ENCODE measurements at places on chromosomes 3 and 15.

DNA sequence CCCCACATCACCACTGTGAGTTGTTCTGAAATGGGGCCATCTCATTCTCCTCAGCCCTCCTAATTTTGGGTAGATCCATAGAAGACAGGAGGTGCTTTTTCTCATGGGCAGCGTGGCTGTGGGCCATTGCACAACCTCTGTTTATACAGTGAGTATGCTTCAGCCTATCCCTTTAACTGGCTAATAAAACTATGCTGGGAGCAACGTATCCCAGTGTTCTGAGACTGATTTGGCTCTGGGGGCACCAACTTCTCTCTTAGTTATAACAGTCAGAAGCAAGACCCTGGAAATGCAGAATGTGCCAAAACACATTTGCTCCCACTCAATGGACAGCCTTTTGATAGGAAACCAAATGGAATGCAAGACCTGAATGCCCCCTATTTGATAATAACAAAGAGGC, 97.1 kb upstream of the ICE2 start:
- no peak for DNase-seq

DNA sequence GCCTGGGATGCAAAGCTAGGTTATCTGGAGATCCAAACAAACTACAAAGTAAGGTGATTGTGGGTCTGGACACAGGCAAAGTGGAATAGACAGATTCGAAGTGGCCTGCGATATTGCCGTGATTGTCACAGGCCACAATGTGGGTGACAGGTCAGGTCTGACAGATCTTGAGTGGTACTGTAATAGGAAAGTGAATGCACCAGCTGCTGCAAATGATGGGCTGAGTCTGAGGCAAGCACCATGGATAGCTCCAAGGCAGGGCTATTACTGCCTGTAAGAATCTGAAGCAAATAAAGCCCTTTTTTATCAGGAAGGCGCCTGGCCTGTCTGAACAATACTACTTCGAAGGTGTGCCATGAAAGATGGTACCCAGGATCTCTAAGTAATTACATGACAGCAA, 10.0 kb downstream of the ARMC8 start:
- peak; percentile 25 for DNase-seq

DNA sequence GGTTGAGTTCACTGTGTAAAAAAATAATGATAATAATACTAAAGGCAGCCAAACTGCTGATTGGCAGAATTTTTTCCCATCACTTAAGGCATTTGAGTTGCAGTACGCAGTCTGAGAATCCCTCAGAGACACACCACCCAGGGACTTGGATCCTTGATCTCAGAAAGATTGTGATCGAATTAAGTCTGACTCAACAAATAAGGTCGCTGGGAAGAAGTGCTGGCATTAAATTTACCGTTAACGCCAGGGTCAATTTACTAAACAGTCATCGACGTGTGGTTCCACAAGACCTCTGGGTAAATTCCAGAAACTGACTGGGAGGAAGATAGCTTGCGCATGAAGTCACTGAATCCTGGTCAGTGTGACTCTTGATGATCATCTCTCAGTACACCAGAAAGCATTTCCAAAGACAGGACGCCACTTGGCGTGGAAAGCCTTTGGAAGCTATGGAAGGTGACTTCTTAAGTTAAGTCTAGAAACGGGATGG, 48.3 kb upstream of the CGNL1 start:
- no peak for DNase-seq

DNA sequence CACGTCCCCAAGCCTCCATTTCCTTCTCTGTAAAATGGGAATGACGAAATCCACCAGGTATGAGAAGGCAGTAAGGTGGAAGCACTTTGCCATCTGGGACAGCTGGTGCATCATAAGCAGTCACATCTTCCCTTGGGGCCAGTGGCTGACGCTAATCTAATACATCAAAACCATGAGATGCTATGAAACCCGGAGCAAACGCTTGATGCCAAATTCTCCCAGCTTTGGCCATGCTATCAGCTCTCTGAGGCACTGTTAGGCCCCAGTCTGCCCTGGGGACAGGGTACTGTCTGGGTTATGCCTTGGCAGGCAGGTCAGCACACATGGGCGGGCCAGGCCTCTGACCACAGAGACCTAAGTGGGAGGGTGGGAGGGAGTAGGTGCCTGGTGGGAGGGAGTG, 66.1 kb downstream of the ADAMTS17 start:
- DNase-seq = no peak

- DNase-seq = no peak
These were observed 149.3 kb downstream of the RPLP1 start for GRCh38 chr15:69601711-69602504.

DNA sequence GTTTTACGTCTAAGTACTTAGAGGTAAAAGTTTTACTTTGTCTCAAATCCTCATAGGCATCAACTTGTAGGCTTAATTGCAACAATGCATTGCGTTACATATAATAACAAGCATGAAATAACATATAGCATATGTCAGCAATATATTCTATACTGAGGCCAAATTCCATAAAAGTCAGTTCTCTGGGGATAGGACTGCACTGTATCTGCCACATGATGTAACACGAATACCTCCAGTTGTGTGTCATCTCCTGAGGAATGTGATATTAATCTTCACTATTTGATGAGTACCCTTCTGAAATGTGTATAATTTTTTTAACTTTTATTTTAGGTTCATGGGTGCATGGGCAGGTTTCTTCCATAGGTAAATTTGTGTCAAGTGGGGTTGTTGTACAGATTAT, 126.4 kb downstream of the IMPG2 start:
- no peak for DNase-seq

DNA sequence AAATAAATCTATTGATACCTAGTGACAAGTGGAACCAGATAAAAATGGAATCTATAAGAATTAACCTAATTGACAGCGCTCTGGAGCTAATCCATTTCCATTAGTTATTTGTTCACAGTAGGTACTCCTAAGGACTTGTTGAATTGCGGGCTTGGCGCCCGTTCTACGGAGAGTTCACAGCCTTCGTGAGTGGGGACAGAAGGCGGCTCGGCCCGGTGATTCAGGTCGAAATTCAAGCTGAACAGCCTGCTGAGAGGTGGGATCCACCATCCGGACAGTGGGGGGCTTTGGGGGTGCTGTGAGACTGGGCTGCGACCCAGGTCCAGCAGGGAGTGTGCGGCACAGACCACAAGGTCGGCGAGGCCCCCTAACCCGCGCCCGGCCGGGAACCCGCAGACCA, 779 bp upstream of the CTNNB1 start:
- peak; percentile 42 for DNase-seq

GRCh38 chr15:70033109-70033508, 64.6 kb downstream of the TLE3 start:
- DNase-seq = no peak

- no peak for DNase-seq
These were observed 32.1 kb downstream of the EFHB start for GRCh38 chr3:19901918-19902317.

DNA sequence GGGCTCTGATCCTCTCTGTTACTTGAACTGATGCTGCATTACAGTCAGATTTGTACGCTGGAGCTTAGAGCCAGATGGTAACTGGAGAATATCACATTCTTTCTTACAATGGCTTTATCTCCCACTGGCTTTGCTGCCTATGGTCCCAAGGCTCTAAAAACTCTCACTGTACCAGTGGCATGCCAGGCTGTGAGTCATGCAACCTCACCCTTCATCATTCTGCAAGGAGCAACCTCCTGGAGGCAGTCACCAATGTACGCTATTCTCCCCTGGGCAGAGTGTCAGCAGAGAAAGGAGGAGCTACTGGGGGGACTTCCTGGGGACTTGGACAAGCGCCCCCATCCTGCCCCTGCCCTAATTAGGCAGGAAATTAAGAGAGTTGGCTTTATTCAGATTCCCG, 97.9 kb upstream of the EIF1B start:
- no peak for DNase-seq

GRCh38 chr15:92683511-92683834, 27.9 kb upstream of the FAM174B start:
- no peak for DNase-seq

GRCh38 chr15:76278651-76279050, 32.6 kb downstream of the ETFA start:
- DNase-seq = no peak

DNA sequence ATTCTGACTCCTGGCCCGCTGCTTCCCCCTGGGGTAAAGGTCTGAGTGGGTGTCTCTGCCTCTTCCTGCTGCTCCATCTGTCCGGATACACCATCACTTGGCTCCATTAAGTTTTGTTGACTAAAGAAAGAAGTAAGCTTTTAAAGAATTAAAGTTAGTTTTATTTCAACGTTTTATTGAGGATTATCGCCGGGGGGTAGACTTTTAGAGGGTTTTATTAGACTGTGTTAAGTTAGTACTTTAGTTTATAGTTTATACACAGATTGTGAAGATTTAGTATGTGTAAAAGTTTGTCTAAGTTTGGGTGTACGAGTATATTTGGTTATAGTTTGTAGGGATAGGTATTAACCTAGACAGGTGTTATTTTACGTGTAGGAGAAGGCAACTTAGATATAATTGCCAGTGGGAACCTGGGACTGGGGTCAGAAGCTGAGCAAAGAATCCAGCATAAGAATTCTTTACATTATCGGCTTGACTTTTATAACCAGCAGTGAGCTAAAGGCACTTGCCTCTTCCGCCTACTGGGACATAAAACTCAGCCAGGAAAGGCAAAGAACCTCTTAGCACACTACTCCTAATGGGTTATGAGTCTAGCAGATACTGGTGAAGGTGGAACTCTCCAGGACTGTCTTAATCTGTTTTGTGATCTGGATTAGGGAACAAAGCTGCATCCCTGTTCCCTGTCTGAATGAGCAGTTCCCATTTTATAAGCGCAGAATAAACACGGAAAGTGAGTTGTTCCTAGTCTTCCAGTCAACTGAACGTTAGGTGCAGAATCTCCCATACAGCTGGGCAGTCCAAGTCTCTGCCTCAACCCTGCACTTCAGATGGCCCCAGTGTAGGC, 131.3 kb downstream of the FAM43A start:
- DNase-seq = no peak

- no peak for DNase-seq
These were observed 99.2 kb downstream of the CEMIP start for GRCh38 chr15:80878242-80878866.

DNA sequence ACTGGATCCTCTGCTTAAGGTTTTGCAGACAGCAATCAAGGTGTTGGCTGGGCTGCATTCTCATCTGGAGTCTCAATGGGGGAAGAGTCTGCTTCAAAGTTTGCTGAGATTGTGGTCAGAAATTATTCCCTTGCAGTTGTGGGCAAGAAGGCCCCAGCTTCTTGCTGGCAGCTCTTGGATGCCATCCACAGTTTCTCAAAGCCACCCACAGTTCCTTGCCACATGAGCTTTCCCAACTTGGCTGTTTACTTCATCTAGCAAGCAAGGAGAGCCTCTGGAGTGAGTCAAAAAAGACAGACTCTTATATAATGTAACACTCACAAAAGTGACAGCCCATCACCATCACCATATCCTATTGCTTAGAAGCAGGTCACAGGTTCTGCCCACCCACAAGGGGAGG, 62.1 kb upstream of the ABHD2 start:
- no peak for DNase-seq

DNA sequence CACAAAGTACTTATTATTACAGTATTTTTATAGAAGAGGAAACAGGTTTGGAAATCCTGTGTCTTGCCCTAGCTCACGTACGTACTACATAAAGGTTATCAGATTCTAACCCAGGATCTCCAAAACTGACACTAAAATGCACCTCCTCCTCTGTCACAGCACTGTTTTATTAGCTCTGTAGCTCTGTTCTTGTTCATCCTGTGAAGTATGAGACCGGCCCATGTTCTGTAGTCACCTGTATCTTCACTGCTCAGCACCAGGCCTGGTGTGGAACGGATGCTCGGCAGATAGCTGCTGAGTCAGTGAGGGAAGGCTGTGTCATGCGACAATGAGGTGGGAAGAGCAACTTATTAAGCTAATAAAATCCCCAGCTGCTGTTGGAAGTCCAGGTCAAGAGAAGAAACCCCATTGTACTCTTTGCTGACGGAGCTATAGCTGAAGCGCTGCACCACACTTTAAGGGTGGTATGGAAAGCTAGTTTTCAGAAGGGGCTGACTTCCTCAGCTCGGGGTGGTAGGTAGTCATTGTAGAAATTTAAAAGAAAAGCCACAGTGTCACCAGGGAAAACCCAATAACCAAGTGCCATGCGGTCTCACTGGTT, 22.8 kb downstream of the BCL2A1 start:
- DNase-seq = no peak

DNA sequence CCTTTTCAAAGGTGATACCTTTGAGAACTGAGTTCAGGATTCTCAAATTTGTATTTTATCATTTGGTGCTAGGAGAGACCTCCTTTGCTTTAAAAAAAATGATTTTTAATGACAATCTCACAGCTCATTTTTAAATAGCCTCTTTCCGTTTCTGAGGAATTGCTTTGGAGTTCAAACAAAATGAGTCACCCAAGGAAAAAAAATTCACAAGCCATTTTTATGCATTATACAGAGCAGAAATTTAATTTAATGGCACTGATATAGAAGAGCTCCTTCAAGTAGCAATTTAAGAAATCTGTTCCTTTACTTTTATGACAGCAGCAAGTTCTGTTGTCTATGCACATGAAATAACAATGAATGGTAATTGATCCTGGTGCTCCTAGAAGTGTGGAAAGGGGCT, 337.9 kb upstream of the KCNMB2 start:
- DNase-seq = no peak

- DNase-seq = peak; percentile 92
These were observed at the start of gene ZBTB11 for GRCh38 chr3:101676765-101677435. ZBTB11 (minus strand) TSS chr3:101677132; CDS start chr3:101676914, 218 bp downstream.

DNA sequence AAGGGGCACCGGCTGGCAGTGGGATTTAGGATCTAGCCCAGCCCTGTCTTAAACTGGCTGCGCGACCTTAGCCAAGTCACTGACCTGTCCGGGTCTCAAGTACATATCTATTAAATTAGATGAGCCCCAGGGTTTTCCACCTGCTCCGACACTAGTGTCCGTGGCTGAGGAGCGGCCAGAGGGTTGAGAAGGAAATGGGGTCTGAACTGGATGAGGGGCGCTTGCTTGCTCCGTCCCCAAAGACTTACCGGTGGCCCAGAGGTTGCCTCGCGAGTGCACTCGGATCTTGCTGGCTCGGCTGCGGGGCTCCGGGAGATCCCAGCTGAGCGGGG, 285 bp downstream of the NMB start:
- no peak for DNase-seq

DNA sequence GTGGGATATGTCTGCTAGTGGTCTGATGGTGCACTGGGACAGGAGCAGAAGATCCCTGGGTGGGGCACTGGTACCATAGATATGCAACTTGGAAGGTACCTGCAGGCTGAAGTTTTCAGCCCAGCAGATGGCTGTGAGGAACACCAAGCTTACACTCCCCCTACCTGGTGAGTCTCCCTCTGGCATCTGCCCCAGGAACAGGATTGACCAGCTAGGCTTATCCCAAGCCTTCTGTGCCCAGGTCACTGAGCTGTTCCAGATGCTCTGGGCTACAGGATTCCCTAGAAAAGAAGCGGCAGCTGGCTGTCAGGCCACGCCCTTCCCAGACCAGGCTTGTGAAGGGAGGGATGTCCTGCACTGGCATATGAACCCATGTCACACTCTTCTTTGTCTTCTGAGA, 1130.0 kb downstream of the NAALADL2 start:
- DNase-seq = no peak
